ENCODE measurements at places on chromosomes 7 and 10. TPM values are rescaled to one million over a fixed set of nuclear protein-coding genes. Genes with fewer than 3 reads are reported as not detected.

CPN1 gene
- not detected for total RNA-seq

PTF1A gene
- not detected for total RNA-seq

GALNT17 gene
- total RNA-seq = not detected

TMEM196 gene
- not detected for total RNA-seq

ADCY1 gene
- 0.07 TPM for total RNA-seq

ARHGAP22 gene
- total RNA-seq = 9.3 TPM

PDE1C gene
- total RNA-seq = not detected

ZNF282 gene
- 26.9 TPM for total RNA-seq

GRID2IP gene
- total RNA-seq = 0.21 TPM

CYP2C8 gene
- 0.14 TPM for total RNA-seq

SOSTDC1 gene
- 1.1 TPM for total RNA-seq

ZNF804B gene
- total RNA-seq = not detected

NYAP1 gene
- 0.65 TPM for total RNA-seq

NEUROD6 gene
- total RNA-seq = not detected

ALOX5 gene
- 0.09 TPM for total RNA-seq

DLG5 gene
- total RNA-seq = 36.6 TPM

GPAM gene
- total RNA-seq = 6.3 TPM

CCDC3 gene
- total RNA-seq = 16.6 TPM

ZCWPW1 gene
- total RNA-seq = 2.5 TPM

PDE6C gene
- total RNA-seq = not detected

EIF3A gene
- total RNA-seq = 78.3 TPM

SAMD9L gene
- total RNA-seq = 0.85 TPM

Measured in airway epithelial cell (primary cell).